Stimulated activated memory B cell treated with anti-CD40 and anti-IgM and Interleukin-4, amounts not matched to agents 10 μg/mL and 1 μg/mL and 100 μg/mL, for 72 hours (primary cell): ENCODE measurements at places on chromosomes 12 and 14.

GRCh38 chr14:89225607-89226006, 191.4 kb downstream of the FOXN3 start:
- H3K27ac ChIP-seq = no peak overlapping the region
- peaks cover 33% of the 10 kb centered on the region for H3K4me1 ChIP-seq
- no peaks in the 10 kb centered on the region for H3K27me3 ChIP-seq
- H3K36me3 ChIP-seq = peaks cover 29% of the 10 kb centered on the region

- no peaks in the 10 kb centered on the region for H3K27me3 ChIP-seq
- H3K4me3 ChIP-seq = no peak overlapping the region
- H3K36me3 ChIP-seq = peaks cover 16% of the 10 kb centered on the region
- H3K27ac ChIP-seq = no peak overlapping the region
- ATAC-seq = no peak
Observed at GRCh38 chr12:88144546-88145468, 2.7 kb downstream of the TMTC3 start.

GRCh38 chr14:50830932-50831725, at the start of gene NIN:
Gene NIN (minus strand): TSS chr14:50831162. CDS start chr14:50822056, 9,106 bp downstream.
- H3K4me1 ChIP-seq = peaks cover 71% of the 10 kb centered on the region
- peak within 1 kb of the TSS; percentile 96 for H3K27ac ChIP-seq
- peaks cover 26% of the 10 kb centered on the region for H3K36me3 ChIP-seq
- ATAC-seq = peak; percentile 94

GRCh38 chr14:26204366-26204727, 393.5 kb downstream of the NOVA1 start:
- no peak for ATAC-seq
- H3K36me3 ChIP-seq = no peaks in the 10 kb centered on the region
- H3K4me1 ChIP-seq = no peaks in the 10 kb centered on the region
- no peak overlapping the region for H3K4me3 ChIP-seq
